ENCODE measurements at places on chromosomes 3 and 15.
A peak's percentile ranks its signal among the peaks of the same experiment; 100 is the strongest.

GRCh38 chr3:162285259-162285658 lies 788.7 kb downstream of the OTOL1 start:
- no peak for DNase-seq

- peak; percentile 47 for DNase-seq
Measured at GRCh38 chr3:143885780-143886427, 37.6 kb upstream of the SLC9A9 start.

- no peak for DNase-seq
Measured at GRCh38 chr15:36472672-36473071, 106.8 kb upstream of the CDIN1 start.

GRCh38 chr15:83276661-83277060 lies 7.8 kb downstream of the BNC1 start:
- DNase-seq = no peak

DNA sequence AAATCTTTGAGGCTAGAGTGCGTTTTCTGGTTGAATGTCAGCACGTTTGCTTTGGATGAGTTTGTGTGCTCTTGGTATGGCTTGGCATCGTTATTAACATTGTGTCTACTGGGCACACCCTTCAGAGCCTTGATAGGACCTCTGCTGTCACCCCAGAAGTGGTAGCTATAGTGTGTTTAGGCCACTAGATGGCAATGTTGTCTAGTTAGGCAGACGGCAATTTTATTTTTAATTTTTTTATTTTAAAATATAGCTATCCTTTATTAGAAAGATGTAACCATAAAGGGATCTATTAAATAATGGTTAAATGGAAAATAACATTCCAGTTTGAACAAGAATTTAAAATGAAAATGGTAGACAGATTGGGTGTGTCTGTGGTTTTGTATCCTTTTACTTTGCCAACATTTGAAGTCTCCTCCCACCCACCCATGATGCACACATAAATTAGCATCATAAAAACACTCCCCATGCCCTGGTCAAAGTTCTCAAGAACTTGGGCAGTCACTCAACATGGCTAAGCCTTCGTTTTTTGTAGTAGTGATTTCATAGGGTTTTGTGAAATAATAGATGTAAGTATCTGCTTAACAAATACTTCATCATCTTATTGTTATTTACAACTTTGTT lies 200.7 kb downstream of the KCNH8 start:
- DNase-seq = peak; percentile 7

- no peak for DNase-seq
Measured at GRCh38 chr3:64595253-64595694, 92.5 kb downstream of the ADAMTS9 start.

DNA sequence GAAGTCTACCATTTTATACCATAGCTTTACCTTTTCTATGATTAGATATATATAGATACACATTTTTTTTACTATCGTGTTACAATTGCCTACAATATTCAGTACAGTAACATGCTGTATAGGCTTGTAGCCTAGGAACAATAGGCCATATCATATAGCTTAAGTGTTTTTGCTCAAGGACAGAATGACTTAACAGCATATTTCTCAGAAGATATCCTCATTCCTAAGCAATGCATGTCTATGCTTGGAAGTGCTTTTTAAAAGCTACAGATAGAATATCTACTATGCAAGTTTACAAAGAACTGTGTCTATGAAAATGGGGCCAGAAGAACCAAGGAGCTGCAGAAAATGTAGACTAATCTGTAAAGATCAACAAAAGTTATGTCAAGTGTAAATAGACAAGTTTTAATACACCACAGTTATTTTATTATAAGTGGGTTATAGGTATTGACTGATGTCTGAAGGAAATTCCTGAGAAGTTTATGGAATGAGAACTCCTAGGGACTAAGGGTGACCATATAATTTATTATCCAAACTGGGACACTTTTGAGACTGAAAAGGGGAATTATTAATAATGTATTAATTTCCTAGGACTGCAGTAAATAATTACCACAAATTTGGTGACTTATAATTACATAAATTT lies 138.7 kb upstream of the TGFBR2 start:
- DNase-seq = no peak

- no peak for DNase-seq
Measured at GRCh38 chr3:150890295-150890694, 14.9 kb downstream of the MINDY4B start.

GRCh38 chr3:12948891-12949711 lies 107.7 kb upstream of the RPL32 start:
- DNase-seq = peak; percentile 14

- no peak for DNase-seq
Measured at GRCh38 chr3:169082076-169082475, 581.4 kb downstream of the MECOM start.

GRCh38 chr3:153051427-153052095 lies 110.5 kb upstream of the RAP2B start:
- no peak for DNase-seq

GRCh38 chr15:85118581-85118980 lies 136.9 kb downstream of the PDE8A start:
- DNase-seq = no peak

GRCh38 chr3:74442683-74443082 lies 171.8 kb downstream of the CNTN3 start:
- DNase-seq = no peak

- no peak for DNase-seq
Measured at GRCh38 chr3:194265505-194265892, 85.6 kb downstream of the CPN2 start.

GRCh38 chr15:61834076-61834697 lies 226.1 kb downstream of the VPS13C start:
- peak; percentile 69 for DNase-seq

GRCh38 chr3:13593615-13594014 lies 44.7 kb downstream of the FBLN2 start:
- DNase-seq = no peak

GRCh38 chr15:87089551-87089950 lies 1009.9 kb downstream of the AGBL1 start:
- no peak for DNase-seq

- DNase-seq = no peak
Measured at GRCh38 chr3:98504539-98504938, 7.1 kb downstream of the OR5K2 start.

Measured in CD4-positive, alpha-beta T cell treated with Interleukin-12 subunit alpha and Interleukin-12 subunit beta, for 1 hour (primary cell).